ENCODE measurements at places on chromosomes 13 and 19.

DNA sequence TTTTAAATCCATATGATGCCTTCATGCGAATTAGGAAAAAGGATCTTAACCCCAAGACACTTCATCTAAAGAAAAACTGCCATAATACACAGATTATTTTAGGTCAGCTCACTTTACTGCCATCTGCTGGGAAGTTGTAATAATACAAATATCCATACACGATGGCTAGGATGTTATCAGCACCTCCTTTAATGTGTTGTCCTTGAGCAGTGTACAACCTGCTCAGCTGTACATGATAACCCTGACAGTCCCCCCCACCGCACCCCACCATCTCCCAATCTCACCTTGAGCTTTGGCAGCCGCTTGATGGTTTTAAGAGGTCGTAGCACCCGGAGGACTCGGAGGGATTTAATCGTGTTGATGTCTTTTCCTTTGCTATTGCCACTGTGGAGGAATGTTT is 112.2 kb downstream of the IER2 start:
- no peak for DNase-seq

DNA sequence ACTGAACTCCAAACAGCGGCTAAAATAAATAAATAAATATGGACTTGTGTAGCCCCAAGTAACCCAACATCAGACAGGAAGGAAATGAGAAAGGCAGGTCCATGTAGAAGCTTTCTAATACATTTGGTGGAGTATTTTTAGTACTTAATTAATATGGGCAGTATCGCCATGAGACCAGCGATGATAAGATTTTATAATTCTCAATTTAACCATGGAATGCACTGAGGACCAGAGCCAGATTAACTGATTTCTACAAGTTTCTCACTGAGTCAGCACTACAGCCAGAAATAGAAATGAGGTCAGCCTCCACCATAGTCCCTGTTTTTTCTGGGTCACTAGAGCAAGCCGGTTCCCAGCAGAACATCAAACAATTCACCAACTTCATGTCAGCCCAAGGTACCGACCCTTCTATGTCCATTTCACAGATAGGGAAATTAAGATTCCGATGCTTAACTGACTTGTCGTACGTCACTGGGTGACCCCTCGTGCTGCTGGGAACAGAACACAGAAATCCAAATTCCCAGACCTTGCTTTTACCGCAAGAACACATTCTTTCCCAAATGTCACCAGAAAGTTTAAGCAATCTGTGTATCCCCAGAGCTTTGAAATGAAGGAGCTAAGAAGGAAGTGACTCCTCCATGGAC is 90.4 kb downstream of the COL4A1 start:
- DNase-seq, result no peak

- no peak for DNase-seq
Observed at GRCh38 chr13:97274829-97275649, 52.9 kb downstream of the MBNL2 start.

- DNase-seq, result no peak
Observed at GRCh38 chr13:95763601-95764000, 86.7 kb downstream of the DNAJC3 start.

GRCh38 chr13:111337741-111338140 is 17.3 kb downstream of the TEX29 start:
- no peak for DNase-seq

DNA sequence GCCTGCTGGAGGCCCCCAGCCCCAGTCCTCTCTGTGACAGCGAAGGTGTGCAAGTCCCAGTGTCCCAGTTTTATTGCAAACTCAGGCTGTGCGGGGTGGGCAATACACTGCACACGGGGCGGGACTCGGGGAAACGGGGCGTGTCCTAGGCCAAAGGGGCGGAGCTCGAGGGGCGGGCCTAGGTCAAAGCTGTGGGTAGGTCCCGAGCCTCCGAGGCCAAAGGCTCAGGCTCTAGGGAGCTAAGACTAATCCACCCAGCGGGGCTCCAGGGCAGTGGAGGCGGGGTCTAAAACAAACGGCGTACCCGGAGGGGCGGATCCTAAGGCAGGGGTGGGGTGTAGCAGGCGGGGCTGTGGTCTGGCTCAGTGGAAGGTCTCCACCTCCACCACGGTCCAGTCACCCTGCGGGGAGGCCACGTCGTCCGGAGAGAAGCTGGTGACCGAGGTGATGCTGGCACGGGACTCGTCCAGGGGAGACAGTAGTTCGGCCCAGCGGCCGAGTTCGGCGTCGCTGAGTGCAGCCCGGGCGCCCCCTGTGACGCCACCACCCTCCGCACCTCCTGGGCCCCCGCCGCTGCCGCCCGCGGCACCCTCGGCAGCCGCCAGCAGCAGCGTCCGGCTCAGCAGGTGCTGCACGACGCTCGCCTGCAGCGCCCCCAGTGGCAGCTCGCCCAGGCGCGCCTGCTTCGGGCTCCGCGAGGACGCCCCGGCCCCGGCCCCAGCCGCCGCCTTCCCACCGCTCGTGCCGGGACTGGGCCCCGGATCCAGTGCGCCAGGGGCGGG is 5.3 kb downstream of the PRR36 start:
- DNase-seq, result peak; percentile 80

DNA sequence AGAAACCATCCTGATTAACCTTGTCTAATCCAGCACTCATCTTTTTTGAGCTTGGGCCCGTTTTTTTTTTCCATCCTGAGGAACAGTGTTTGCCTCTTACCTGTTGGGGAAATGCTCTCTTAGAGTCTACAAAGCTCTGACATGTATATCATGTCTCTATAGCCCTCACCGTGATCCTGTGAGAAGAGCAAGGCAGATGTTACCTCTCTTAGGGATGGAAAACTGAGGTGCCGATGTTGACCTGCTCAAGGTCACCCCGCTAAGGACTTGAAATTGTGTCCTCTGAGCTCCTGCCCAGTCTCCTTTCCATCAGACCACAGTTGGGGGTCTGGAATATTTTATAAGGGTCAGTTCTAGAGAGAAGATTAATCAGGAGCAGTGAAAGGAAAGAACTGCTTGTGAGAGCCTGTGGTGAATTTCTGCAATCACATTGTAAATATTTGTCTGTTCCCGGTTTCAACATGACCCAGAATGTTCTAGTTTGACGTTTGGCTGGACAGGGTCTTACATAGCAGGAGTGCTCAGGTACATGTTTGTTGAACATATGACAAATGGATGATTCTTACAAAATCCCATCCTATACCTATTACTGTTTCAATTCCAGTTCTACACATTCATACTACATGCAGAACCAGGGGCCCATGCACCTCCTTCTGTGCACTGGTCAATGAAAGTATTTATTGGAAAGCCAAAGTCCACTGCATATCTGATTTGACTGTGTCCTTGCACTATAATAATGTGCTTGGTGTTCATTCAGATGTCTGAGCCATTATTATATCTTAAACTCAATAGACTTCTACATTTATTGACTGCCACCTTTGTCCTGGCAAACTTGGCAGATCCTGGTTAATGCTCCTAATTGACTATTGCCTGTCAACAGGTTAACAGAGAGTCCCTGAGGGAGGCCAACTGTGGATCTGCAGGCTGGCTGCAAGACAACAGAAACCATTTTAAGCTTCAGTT is 12.1 kb downstream of the SLC25A15 start:
- DNase-seq, result no peak

GRCh38 chr13:80931766-80932165 is 590.8 kb upstream of the SPRY2 start:
- DNase-seq, result no peak

DNA sequence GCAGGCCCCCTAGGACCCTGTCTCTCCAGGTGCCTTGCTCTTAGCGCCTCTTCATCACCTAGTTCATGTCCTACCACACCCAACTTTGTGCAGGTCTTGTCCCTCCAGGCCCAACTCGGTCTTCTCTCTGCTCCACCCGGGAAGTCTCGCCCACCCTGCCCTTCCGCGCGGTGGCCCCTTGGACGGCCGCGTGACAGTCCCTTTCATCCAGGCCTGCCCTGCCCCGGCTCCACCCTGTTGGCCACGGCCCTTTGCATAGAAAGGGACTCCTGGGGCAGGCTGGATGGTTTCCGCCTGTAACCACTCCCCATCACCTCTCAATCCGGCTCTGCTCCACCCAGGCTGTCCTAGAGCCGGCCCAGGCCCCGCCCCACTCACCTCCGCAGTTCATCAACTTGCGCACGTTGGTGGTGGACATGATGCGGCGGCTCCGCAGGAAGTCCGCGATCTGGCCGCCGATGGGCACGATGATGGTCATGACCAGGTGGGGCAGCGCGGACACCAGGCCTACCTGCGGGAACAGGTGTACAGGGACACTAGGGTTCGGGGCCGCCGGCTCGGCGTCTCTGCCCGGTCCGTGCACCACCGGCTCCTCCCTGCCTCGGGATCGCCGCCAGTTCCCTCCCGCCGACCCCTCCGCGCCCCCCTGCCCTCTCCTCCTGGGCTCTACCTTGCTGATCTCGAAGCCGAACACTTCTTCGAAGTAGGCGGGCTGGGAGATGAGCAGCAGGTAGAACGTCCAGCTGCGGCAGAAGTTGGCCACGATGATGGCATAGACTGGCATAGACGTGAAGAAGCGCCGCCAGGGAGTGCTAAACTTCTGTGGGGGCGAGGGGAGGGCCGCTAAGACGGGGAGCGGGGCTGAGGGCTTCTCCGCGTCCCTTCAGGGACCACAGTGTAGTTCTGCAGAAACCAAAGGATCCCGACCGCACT is 7.2 kb downstream of the GFY start:
- DNase-seq, result no peak

- no peak for DNase-seq
Observed at GRCh38 chr13:35470671-35471661, 5.5 kb downstream of the MAB21L1 start.

DNA sequence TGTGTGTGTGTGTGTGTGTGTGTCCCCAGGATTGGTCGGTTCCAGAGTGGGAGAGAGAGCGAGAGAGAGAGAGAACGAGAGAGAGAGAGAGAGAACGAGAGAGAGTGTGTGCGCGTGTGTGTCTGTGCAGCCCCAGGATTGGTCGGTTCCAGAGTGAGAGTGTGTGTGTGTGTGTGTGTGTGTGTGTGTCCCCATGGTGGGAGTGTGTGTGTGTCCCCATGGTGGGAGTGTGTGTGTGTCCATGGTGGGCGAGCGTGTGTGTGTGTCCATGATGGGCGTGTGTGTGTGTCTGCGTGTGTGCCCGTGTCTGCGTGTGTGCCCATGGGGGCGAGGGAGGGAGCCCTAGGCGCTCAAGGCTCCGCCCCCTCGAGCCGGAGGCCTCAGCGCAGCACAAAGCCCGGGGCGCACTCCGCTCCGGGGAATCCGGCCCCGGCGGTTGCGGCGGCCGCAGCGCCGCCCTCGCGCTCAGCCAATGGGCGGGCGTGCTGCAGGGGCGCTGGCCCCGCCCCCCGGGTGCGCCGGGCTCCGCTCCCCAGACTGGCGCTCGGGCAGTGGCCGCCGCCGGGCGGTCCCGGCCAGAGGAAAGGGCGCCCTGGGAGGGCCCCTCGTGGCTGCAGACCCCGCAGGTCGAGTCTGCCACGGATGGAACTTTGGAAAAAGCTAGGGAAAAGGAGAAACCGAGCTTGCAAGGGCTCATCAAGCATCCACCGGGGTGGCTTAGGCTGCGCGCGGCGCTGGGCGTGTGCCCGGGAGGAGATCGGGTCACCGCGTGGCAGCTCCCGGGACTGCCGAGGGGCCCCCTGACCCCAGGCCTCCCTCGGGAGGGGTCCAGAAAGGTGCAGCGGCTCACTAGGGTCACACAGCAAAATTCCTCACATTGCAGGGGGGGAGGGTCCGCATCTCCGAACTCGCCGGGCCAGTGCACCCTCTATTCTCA is 96.2 kb downstream of the INSR start:
- peak; percentile 87 for DNase-seq

DNA sequence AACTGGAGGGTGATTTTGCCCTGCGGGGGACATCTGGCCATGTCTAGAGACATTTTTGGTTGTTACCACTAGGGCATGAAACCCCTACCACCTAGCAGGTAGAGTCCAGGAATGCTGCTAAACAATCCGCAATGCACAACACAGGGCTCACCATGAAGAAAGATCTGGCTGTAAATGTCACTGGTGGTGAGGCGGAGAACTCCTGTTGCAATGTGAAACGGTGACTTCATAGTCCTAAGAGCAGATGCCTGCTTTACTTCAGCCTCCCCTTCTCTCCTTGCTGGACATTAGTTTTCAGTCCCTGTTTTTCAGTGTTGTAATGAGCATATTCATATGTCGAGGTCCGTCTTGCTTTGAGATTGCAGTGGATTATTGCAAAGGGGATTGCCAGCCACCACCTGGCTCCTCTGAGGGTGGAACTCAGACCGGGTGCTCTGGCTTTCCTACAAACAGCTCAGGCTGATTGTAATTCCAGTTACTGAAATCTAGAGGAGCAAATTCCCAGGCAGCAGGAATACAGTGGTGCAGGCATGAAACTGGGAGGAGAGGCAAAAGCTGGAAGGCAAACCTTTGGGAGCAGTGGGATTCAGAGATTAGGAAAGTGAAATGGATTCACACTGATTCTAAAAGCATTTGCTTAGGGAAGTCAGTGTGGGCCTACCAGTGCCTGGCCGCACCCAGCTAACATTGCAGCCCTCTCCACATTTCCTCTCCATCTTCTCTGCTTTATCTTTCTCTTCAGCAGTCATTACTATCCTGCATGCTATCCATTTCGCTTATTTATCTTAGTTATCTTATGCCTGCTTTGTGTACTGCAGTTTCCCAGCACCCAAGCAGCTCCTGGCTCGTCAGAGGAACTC is 76.1 kb upstream of the PCDH8 start:
- DNase-seq, result no peak

- DNase-seq, result no peak
Observed at GRCh38 chr19:14843578-14843977, 5.1 kb downstream of the OR7A10 start.

- no peak for DNase-seq
Observed at GRCh38 chr19:5131031-5131505, 162.2 kb downstream of the KDM4B start.

- no peak for DNase-seq
Observed at GRCh38 chr13:48165063-48165462, 67.9 kb upstream of the ITM2B start.

GRCh38 chr19:48258350-48258749 is 2.6 kb upstream of the CARD8 start:
- DNase-seq, result no peak

DNA sequence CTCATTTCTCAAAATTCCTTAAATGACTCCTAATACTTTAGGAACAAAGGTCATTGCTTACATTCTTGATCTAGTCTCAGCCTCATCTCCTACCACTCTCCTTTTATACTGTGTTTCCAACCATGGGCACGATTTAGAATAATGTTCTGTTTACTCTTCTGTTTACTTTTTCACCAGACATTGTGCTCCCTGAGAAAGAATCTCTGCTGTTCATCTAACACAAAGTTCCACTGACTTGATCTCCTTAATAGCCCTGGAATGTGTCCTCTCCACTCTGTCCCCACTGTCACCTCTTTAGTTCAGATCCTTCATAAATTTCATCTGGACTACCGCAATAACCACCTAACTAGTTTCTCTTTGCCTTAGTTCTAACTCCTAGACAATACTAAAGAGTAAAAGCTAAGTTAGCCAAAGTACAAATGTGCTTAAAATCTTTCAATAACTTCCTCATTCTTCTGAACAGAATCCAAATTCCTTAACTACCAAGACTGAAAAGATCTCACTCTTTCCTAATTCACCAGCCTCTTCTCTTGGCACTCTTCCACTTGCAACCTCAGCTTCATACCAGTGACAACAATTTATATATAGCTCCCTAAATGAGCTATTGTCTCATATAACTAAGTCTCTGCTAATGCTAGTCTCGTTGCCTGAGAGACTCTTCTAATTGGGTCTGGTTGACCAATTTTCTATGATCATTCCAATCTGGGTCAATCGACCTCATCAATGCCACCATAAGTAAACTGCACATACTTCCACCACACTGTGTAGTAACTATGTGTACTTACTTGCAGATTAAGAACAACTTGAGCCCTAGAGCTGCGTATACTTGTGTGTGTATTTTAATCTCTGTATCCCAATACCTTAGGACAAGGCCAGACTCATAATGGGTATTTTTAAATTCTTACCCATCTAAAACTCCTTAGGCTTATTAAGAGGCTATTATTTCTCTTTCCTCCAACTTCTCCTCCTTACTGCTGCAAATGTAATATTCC is 179.9 kb downstream of the VWA8 start:
- no peak for DNase-seq

- no peak for DNase-seq
Observed at GRCh38 chr19:16874250-16874977, 14.4 kb upstream of the F2RL3 start.
